ENCODE measurements at places on chromosomes 3 and 15.

DNA sequence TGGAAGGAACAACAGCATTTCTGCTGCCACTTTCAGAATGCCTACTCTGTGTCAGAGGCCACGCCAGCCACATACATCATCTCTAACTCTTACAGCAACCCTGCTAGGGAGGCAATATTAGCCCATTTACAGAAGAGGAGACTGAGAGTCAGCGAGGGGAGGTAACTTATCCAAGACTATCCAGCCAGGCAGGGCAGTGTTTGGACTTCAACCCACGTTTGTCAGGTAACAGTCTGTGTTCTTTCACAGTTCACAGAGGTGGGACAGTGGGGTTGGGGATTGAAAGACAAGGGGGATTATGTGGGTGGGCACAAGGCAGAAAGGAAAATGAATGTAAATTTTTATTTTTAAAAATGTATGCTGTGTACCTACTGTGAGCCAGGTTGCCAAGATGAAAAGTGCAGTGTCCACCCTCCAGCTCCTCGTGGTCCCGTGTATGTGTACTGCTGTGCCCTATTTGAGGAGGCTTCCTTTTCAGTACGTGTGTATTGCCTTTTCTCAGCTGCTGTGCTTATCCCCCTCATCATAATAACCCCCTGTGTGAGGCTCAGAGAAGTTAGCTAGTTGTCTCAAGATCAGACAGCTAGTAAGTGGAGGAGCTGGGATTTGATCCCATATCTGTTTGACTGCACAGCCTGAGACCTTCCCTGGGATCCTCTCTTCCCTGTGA lies 16.5 kb upstream of the ATP2B2 start:
- DNase-seq, result no peak

GRCh38 chr3:149611149-149611548 lies 46.7 kb downstream of the WWTR1 start:
- DNase-seq, result no peak

DNA sequence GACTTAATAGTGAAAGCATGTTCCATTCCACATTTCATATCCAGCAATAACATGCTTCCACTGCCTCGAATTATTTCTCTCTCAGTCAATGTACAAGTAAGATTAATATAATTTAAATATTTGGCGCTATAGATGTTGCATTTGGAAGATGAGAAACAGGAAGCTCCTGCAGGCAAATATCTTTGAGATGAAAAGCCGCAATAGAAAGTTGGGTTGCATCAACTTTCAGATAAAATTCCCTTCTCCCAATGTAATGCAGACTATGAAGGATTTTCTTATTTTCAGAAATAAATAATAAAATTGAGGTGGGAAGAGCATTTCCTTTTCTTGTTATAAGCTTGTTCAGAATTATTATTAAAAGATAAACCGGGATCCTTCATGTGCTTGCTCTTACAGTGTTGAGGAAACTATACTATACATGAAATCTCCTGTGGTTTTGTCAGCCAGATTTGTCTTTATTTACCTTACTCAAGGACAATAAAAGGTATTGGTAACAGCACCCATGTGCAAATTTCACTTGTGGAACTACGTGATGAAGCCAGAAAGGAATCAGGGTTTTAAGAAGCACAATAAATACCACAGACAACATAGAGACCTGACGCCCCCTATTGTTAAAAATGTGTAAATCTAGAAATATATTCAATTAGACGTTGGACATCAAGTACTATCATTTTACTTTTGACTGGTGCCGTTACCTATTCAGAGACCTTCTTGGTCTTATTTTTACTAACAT lies 307.0 kb downstream of the ARPP21 start:
- DNase-seq, result no peak

DNA sequence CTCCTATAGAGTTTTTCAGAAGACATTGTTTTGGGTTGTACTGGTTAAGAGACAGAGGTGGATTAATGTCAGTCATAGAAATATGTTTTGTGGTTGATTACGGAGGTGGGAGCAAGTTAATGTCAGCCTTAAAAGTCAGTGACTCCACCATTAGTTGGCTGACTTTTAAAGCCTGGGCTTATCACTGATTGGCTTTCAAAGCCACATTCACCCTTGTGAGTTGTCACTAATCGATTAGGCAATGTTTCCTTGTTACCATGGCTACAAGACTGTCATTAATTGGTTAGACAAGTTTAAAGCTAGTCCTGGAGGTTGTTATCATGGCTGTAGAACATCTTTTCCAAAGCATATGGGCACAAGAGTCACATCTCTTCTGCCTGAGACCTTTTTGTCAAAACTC lies 73.0 kb downstream of the NEO1 start:
- no peak for DNase-seq

- no peak for DNase-seq
These were observed 7.8 kb upstream of the ICE2 start for GRCh38 chr15:60486742-60487141.

DNA sequence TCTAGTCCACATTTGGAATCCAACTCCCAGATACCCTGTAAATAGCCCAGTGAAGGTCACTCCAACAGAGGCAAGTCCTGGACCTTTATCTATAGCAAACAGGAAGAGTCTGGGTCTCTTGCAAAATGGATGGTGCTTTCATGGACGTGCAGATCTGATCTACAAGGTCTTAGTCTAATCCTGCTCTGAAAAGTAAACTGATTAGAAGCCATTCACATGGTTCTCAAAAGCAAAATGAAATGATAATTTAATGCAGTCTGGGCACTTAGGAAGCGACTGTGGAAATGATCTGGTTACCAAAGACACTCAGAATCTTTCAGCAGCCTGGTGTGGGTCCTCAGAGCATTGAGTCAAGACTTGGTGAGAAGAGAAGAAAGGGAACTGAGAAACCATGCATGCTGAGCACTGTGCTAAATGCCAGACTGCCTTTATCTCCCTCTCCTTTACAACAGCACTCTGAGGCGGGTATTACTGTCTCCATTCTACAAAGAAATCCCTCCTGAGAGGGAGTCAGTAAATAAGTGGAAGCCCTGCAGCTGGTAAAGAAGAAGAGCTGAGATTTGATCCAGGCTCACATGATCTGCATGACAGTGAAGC lies 29.0 kb downstream of the AQP9 start:
- no peak for DNase-seq

DNA sequence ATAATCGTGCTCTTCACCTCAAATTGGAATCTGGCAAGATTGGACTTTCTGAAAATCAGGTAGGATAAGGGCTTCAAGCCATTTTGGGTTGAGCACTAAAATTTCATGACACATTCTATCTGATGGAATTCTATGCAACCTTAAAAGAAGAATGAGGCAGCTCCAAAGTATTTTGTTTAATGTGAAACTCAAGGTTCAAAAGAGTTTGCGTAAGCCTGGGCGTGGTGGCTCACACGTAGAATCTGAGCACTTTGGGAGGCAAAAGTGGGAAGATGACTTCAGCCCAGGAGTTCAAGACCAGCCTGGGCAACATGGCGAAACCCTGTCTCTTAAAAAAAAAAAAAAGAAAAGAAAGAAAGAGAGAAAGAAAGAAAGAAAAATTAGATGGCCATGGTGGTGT lies 3.6 kb upstream of the PLA1A start:
- DNase-seq, result no peak

GRCh38 chr3:172213200-172213599 lies 173.8 kb downstream of the FNDC3B start:
- DNase-seq, result no peak

GRCh38 chr3:119733812-119734211 lies 31.0 kb downstream of the CFAP91 start:
- no peak for DNase-seq

GRCh38 chr3:178709051-178709450 lies 172.8 kb downstream of the KCNMB2 start:
- DNase-seq, result no peak

- DNase-seq, result no peak
These were observed 334.9 kb upstream of the TBC1D5 start for GRCh38 chr3:18077128-18077840.

GRCh38 chr15:63250312-63250965 lies 27.0 kb upstream of the APH1B start:
- no peak for DNase-seq

DNA sequence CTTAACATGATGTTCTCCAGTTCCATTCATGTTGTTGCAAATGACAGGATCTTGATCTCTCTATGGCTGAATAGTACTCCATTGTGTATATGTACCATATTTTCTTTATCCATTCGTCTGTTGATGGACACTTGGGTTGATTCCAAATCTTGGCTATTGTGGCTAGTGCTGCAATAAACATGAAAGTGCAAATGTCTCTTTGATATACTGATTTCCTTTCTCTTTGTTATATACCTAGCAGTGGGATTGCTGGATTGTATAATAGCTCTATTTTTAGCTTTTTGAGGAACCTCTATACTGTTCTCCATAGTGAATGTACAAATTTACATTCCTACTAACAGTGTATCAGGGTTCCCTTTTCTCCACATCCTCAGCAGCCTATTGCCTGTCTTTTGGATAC lies 5.9 kb upstream of the RBP2 start:
- DNase-seq, result no peak

- DNase-seq, result no peak
These were observed 41.8 kb downstream of the MYH15 start for GRCh38 chr3:108468577-108468976.

GRCh38 chr3:20096135-20096685 lies 56.0 kb downstream of the KAT2B start:
- no peak for DNase-seq

DNA sequence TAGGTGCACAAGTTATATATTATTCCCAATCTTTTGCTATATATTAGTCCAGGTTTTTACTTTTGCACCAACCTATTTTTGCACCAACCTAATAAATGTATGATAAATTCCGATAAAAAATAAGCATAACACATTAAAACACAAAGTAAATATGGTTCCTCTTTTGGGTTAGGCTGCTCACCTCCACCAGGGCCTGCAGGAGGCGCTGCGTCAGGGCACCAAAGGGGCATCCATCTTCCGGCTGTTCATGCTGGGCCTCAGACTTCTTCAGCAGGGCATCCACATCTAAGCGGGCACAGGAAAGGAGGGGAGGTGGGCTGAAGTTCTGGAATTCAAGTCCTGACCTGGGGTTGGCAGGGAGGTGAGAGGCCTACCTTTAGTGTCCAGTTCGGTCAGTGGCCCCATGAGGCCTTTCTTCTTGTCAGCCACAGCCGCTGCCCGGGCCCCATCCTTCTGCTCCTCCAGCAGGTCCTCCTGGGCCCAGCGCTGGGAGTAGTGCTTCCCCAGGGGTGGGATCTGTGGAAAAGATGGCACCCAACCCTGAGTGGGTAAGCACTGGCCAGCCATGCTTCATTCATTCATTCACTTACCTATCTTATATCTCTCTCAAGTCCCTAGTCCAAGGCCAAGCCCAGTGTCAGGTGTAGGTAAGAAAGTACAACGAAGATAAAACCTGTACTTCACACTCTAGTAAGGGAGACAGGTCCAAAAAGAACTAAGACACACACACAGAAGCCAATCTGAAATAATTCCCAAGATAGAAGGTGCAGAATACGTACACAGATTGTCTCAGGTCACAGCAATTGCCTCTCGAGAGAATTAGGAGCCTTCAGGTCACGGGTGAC lies 5.2 kb downstream of the TADA3 start:
- DNase-seq, result no peak

DNA sequence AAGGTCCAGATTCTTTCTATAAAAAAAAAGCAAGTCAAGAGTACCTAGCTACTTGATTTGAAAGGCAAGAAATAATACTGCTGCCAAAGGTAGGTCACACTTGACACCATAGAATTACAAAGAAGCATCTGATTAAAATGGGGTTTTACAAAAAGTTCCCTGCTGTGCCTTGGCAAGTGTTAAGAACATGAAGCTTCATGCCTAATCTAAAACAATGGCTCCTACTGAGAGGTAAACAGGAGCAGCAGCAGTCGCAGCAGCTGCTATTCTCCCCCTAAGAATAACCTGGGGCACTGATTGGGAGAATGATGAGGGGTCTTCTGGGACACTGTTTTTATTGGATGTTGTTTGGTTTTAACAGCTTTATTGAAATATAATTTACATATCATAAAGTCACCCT lies 14.1 kb downstream of the UBP1 start:
- DNase-seq, result no peak

DNA sequence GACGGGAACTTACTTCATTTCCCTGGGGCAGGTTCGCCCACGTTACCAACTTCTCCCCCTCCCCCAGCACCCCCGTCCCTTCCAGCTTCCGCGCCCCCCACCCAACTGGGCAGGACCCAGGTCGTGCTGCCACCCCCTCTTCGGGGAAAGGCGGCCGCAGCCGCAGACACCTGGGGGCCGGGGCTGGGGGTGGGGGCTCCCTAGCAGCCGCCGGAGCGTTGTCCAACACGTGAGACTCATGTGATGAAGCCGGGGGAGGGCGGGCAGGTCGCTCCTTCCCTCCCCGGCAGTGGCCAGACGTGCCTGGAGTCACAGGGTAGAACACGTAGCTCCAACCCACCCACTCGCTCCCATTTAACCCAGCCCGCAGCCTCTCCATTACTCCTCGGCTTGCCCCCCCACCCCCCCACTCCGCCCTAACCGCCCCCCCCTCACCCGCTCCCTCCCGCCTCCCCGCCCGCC lies 240 bp upstream of the BHLHE40 start:
- no peak for DNase-seq

- DNase-seq, result no peak
These were observed 229.1 kb downstream of the NR2F2 start for GRCh38 chr15:96559631-96560030.

DNA sequence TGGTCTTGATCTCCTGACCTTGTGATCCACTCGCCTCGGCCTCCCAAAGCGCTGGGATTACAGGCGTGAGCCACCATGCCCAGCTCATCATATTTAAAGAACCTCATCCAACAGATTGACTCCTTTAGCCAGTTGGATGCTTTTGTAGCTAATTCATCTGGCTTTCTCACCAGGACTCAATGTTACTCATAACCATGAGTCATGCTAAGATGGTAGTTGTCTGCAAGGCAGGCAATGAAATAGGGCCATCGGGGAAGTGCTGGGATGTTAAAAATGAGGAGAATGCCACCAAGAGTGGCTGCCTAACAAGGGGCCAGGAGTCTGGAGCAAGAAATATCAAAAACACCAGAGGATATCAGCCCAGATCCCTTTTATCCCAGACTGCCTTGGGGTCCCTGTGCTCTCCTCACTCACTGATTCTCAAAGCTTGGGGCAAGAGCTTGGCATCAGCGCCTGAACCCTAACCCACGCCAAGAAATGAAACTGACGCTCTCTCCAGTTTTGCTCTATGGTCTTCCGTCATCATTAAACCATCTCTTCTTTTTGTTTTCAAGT lies 7.4 kb upstream of the PCOLCE2 start:
- no peak for DNase-seq

DNA sequence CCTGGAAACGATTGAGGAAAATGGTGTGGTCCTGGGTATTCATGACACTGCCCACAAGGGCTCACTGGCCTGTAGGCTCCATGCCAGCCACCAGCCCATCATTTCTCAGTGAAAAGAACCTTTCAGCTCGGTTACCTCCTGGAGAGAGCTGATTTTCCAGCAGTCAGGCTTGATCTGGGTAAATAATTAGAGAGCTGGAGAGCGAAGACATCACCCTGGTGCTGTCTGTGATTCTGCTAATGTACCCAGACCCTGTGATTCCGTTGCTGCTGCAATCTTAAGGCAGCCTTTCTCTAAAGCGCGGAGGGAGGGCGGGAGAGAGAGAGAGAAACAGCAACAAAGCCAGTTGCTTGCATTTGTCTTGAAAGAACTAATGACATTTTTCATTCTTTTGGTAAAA lies 221.9 kb upstream of the TOPAZ1 start:
- no peak for DNase-seq

GRCh38 chr3:4060064-4060463 lies 243.1 kb upstream of the SETMAR start:
- no peak for DNase-seq
